GM23338 (cell line): ENCODE measurements at places on chromosomes 4 and X. TPM values are rescaled to one million over a fixed set of nuclear protein-coding genes. Genes with fewer than 3 reads are reported as not detected.

DNA sequence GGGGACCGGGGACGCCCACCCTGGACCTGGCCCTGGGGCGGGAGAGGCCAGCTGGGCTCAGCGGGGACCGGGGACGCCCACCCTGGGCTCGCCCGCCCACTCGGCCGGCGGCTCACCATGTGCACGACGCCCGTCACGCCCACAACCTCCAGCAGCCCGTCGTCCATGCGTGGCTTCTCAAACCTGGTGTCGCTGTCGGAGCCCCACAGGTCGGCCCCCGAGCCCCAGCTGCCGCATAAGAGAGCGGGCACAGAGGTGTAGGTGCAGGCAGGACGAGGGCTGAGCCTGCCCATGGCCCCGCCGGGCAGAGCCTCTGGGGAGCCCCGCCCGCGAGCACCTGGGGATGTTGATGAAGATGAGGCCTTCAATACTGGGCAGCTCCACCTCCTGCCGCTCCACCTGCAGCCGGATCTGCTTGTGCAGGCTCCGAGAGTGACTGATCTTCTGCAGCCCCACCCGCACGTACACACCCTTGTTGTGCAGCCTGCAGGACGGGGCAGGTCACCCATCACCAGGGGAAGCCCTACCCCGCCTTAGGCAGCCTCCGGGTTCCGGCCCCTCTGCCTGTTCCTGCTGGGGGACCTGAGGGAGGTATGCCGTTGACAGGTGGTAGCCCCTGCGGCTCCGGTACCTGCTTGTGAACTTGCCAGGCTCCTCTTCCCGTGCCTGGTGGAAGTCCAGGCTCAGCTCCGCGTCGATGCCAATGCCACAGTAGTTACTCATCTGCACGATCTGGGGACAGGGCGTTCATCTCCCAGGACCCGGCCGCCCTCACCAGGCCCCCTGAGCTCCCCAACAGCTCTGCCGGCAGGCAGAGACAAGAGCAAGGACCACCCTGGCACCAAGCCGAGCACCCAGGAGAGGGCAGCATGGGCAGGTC lies 11.8 kb downstream of the DGKQ start:
- no peak overlapping the region for H3K4me3 ChIP-seq
- no peaks in the 10 kb centered on the region for H3K27me3 ChIP-seq
- DNase-seq: no peak
- no peaks in the 10 kb centered on the region for H3K36me3 ChIP-seq
- no peaks in the 10 kb centered on the region for H3K4me1 ChIP-seq

DNAAF6 gene
- total RNA-seq: not detected in 2 replicates

GRCh38 chr4:113368056-113368455 lies 318.6 kb downstream of the ANK2 start:
- no peaks in the 10 kb centered on the region for H3K27me3 ChIP-seq
- no peak overlapping the region for H3K27ac ChIP-seq
- H3K36me3 ChIP-seq: peaks cover 15% of the 10 kb centered on the region; the same call in 1 of the 2 replicates
- H3K4me3 ChIP-seq: no peak overlapping the region
- no peaks in the 10 kb centered on the region for H3K4me1 ChIP-seq

SYN1 gene
- 4.7 and 6.7 TPM in 2 replicates for total RNA-seq

TIMP1 gene
- total RNA-seq: 39.0 and 42.5 TPM in 2 replicates

DNA sequence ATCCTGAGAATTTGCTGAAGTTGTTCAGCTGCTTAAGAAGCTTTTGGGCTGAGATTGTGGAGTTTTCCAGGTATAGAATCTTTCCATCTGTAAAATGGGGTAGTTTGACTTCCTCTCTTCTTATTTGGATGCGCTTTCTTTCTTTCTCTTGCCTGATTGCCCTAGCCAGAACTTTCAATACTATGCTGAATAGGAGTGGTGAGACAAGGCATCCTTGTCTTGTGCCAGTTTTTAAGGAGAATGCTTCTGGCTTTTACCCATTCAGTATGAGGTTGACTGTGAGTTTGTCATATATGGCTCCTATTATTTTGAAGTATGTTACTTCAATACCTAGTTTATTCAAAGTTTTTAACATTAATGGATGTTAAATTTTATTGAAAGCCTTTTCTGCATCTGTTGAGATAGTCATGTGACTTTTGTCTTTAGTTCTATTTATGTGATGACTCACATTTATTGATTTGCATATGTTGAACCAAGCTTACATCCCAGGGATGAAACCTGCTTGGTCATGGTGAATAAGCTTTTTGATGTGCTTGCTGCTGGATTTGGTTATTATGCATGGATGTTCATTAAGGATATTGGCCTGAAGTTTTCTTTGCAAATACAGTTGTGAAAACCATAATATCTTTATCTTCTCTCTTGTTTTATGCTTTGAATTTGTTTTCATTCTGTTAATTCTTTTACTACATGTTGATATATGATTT lies 573.8 kb upstream of the NDST4 start:
- H3K4me1 ChIP-seq: no peaks in the 10 kb centered on the region
- H3K4me3 ChIP-seq: no peak overlapping the region
- H3K27me3 ChIP-seq: no peaks in the 10 kb centered on the region
- no peak overlapping the region for H3K27ac ChIP-seq
- no peaks in the 10 kb centered on the region for H3K36me3 ChIP-seq

UGT8 gene
- total RNA-seq: 39.0 and 47.1 TPM in 2 replicates
